ENCODE measurements at places on chromosomes 13 and 19.

DNA sequence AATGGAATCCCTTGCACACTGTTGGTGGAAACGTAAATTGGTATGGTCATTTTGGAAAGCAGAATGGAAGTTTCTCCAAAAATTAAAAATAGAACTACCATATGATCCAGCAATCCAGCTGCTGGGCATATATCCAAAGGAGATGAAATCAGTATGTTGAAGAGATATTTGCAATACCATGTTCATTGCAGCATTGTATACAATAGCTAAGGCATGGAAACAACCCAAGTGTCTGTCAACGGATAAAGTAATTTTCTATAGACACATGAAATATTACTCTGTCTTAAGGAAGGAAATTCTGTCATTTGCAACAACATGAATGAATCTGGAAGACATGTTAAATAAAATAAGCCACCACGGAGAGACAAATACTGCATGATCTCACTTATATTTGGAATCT lies 124.7 kb downstream of the GPC5 start:
- DNase-seq: no peak

DNA sequence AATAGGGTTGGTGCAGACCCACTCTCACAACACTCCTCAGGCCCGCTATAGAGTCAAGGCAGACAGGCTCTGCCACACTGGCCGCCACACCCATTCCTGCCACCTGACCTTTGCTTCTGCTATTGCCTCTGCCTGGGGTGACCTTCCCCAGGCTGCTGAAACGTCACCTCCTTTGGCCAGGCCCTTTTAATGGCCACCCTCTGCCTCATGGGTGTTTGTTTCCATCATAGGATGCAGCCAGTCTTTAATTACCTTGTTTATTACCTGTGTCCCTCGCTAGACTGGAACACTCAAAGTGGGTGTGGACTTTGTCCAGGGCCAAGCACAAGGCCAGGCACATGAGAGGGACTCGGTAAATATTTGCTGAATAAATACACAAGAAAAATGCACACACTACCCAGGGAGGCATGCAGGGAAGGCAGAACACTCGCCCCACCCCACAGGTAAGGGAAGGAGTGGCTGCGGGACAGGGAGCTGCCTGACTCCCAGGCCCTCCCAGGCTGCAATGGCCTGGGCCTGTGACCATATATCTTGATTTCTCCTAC lies 3.2 kb downstream of the LSM4 start:
- no peak for DNase-seq

DNA sequence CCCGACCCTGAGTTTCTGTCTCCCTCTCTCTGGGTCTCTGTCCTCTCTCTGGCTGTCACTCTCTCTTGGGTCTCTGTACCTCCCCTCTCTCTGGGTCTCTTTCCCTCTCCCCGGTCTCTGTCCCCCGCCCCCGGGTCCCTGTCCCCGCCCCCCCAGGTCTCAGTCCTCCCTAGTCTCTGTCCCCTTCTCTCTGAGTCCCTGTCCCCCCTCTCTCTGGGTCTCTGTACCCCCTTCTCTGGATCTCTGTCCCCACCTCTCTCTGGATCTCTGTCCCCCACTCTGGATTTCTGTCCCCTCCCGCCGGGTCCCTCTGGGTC lies 2.3 kb upstream of the FTL start:
- DNase-seq: no peak

DNA sequence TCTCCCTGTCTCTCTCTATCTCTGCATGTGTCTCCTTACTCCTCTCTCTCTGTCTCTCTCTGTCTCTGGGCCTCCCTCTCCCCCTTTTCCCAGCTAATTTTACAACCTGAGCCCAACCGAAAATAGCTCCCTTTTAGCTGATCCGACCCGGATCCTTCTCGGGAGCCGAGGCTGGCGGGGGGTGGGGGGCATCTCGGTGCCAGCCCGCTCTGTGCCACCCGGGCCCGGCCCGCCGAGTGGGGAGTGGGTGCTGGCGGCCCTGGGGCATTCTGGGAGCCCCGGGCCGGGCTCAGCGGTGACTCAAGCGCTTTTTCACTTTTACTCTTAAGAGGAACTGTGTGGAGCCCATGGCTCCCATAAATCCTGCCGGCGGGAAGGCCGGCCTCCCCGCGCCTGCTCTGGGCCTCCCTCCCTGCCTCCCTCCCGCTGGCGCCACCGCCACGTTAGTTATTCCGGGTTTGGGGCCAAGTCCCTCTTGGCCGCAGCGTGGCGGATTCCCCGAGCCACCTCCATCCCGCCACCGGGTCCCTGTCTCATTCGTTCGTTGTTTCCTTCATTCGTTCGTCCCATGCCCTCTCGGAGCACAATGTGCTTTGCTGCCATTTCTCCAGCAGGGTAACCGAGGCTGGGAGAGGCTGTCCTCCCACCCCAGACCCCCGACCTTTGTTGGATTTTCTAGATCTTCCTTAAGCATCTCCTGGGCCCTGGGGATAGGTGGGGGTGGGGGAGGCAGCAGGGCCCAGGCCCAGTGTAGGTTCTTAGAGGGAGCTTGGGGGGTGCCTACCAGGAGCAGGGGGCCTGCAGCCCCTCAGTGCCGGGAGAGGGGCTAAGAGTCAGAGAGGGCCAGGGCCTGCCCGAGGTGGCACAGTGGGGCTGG lies 3.2 kb downstream of the NFIC start:
- DNase-seq: peak; percentile 61

GRCh38 chr19:10292789-10293636 lies 3.3 kb downstream of the ICAM5 start:
- peak; percentile 8 for DNase-seq

- no peak for DNase-seq
Observed at GRCh38 chr19:56189785-56190184, 7.8 kb downstream of the ZSCAN5B start.

GRCh38 chr19:49423985-49424303 lies 703 bp upstream of the PTH2 start:
- no peak for DNase-seq

DNA sequence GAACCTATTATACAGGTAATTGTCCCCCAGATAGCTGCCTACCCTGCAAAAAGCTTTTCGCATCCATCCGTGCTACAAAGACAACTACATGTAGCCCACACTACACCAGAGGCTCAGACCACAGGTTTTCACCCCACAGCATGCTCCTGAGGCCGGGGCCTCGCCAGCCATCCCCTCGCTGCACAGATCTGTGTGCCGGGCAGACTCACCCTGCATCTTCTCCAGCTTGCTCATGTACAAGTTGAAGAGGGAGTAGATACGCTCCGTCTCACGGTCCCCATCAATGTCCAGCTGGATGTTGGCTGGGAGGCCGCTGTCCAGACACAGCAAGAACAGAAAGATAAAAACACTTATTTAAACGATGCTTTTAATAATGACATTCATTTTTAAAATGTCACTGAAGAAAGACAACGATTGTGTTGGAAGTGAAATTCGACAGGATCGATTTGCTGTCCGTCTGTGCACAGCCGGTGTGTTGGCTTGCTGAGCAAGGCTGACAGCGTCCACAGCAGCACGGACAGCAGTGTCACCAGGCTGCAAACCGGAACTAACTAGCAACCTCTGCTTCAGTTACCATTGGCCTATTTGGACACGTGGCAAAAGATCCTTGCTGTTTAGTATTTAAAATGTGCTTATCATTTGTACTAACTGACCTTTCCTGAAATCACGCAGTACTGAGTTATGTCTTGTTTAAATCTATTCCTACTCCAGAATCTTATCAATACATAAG lies 18.6 kb upstream of the C13orf46 start:
- DNase-seq: no peak

- DNase-seq: no peak
Observed at GRCh38 chr13:27110056-27110746, 61.4 kb downstream of the USP12 start.

GRCh38 chr19:18506101-18506930 lies 15.6 kb downstream of the ELL start:
- DNase-seq: no peak

GRCh38 chr13:88456151-88456550 lies 785.0 kb downstream of the SLITRK5 start:
- no peak for DNase-seq

DNA sequence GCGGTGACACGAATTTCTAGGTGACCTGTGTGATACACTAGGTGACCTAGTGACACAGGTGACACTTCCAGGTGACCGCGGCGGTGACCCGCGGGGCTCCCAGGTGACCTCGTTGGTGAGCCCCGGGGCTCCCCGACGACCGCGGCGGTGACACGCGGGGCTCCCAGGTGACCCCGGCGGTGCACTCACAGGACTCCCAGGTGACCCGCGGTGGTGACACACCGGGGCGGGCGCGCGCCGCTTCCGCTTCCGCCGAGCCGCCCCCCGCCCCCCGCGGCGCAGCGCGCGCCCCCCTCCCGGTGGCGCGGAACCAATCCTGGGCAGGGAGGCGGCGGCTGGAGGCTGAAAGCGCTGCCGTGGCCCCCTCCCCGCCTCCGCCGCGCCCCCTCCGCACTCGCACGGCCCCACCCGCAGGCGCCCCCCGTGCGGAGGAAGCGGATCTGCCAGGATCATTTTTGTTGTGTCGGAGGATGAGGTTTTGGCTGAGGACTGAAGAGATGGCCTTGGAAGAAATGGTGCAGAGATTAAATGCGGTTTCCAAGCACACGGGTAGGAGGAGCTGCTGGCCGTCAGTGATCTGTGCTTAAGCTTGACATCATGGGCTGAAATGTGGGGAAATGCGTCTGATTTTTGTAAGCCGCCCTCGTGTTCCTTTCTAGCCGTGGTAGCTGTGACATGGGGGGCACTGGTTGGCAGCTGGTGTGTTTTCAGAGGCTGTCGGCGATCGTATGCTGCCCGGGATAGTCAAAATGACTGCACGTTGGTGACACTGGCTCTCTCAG lies at the start of gene MCF2L:
Gene MCF2L, plus strand, starts transcription at position 305 of the 782 bp plus-strand sequence. Its CDS starts 166 bp downstream, at position 471.
- DNase-seq: peak; percentile 27

- peak; percentile 54 for DNase-seq
Observed at GRCh38 chr13:110978390-110978789, 63.5 kb upstream of the ANKRD10 start.

GRCh38 chr13:28012896-28013295 lies 24.4 kb upstream of the URAD start:
- DNase-seq: no peak

DNA sequence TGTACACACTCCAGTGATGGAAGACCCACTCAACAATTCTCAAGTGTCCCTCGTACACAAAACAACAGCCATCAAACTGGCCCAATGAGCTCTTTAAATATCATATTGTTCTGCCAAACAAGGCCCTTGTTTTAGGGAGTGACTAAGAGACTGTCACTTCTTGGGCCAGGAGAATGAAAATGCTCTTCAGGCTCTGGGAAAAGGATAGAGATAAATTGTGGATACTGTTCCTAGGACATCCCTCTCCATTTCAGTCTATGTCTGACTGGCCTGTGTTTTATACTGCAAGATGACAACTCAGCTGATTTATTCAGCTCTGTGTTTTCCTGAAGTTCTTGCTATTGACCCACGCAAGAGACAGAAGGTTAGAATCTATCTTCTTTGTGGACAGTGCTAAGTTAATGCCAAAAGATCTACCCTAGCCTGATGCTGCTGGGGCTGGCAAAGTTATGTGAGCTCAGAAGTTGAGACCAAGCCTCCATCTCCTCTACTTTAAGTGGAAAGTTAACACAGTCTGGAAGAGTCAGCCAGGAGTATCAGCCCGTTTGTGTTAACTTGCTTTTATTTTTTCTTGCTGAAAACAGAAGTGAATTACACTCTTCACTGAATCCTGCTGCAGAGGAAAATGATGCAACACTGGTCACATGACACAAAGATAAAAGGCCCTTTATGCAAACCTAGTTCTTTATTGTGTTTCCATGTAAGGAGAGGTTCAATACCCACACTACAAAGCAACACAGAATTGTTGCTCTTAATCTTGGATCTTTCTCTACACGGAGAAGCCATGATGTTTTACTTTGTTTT lies 14.6 kb downstream of the FRY start:
- peak; percentile 71 for DNase-seq

GRCh38 chr19:56101095-56101494 lies 20.0 kb downstream of the ZNF787 start:
- no peak for DNase-seq

DNA sequence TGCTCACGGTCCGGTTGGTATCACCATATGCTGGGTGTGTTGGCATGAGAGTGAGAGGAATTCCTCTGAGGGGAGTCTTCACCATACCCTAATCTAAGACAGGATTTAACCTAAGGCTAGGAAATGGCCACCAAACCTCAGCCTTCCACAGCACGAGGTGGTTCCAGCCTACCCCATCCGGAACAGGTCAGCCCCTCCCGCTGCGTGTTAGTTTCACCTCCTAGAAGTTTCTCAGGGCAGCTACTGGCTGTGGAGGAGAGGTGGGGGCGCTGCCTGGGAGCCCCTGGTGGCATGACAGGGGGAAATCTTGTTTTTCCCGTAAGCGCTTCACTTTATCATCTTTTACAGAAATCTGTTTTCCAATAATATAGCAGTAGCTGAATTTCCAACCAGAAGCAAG lies 55.1 kb downstream of the RGCC start:
- DNase-seq: no peak

DNA sequence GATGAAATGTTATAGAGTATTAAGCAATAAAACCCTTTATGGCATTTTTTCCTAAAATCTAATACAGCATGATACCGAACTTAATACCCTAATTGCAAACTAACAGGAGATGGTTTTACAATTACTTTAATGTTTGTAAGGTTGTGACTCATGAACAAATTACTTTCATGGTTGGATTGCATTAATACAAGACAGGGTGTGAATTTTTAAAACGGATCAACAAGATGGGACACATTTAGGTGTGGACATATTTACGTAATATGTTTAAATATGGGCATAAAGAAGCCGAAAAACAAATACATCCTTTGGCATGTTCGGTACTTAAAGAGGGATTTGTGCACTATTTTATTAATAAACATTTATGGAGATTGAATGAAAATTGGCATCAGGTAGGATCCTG lies 168.3 kb upstream of the SPRY2 start:
- DNase-seq: no peak

DNA sequence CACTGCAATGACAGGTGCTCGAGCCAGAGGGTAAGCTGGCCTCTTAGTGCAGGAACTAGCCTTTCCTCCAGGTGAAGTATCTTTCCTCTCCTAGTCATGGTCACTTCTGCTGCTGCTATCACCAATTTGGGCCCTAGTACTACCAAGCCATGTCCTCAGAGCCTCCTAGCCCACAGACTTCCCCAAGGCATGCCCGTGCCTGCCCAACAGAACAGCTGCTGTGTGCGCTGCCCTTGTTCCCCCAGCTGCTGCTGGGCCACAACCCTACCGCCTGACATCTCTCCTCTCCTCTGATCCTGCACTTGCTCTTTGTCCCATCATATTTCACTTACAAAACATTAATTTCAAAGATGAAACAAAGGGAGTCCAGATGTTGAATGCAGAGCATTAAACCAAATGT lies 168.5 kb upstream of the FREM2 start:
- DNase-seq: no peak

GRCh38 chr19:49475191-49475917 lies 1.3 kb downstream of the FLT3LG start:
- DNase-seq: no peak

GRCh38 chr13:60397704-60398378 lies 821 bp downstream of the TDRD3 start:
- DNase-seq: peak; percentile 72

DNA sequence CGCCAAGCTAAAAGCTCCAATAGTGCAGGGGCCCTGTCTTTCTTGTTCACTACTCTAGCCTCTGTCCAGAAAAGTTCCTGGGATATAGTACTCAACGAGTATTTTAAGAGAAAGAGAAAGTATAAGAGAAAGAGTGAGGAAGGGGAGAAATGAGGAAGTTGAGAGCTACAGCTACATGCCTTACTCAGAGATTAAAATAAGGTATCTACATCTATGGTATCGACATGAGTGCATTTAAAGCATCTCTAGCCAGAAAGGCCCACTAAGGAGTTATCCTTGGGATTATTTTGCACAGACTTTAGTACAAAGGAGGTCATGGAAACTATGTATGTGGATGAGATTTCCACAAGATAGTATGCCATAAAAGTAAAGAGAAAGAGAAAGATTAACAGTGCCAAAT lies 28.5 kb downstream of the MYCBP2 start:
- DNase-seq: no peak

GRCh38 chr13:84962141-84962750 lies 837.0 kb downstream of the SLITRK6 start:
- no peak for DNase-seq

Measured in fibroblast of villous mesenchyme (primary cell).